CD8-positive, alpha-beta memory T cell (primary cell): ENCODE measurements at places on chromosomes 2 and 18.

DNA sequence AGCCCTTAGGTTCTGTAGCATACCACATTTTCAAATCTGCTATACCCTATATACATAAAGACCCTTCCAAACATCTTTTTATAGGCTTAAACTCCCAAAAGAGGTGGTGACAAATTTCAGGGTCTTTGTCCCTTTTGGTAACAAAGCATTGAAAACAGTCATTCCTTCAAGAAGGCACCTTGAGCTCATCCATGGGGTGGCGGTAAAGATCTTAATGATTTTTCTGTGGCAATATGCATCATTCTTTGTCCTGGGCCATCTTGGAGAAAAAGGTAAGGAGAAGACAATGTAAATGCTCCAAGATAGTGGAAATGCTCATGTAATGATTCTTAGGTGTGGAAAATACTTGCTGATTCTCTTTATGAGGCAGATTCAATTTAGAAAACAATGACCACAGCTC, 890.5 kb downstream of the CNTNAP5 start:
- no peak overlapping the region for H3K4me3 ChIP-seq
- no peaks in the 10 kb centered on the region for H3K4me1 ChIP-seq
- no peaks in the 10 kb centered on the region for H3K36me3 ChIP-seq
- H3K27me3 ChIP-seq = no peaks in the 10 kb centered on the region
- no peak overlapping the region for H3K27ac ChIP-seq

GRCh38 chr2:126975671-126976655, 77.3 kb downstream of the TEX51 start:
- DNase-seq = no peak
- no peak overlapping the region for H3K4me3 ChIP-seq
- H3K4me1 ChIP-seq = no peaks in the 10 kb centered on the region
- no peaks in the 10 kb centered on the region for H3K36me3 ChIP-seq
- no peaks in the 10 kb centered on the region for H3K27me3 ChIP-seq
- H3K27ac ChIP-seq = no peak overlapping the region

GRCh38 chr2:63018439-63018838, 32.2 kb upstream of the OTX1 start:
- H3K27me3 ChIP-seq = no peaks in the 10 kb centered on the region
- H3K4me1 ChIP-seq = no peaks in the 10 kb centered on the region
- DNase-seq = no peak
- H3K27ac ChIP-seq = no peak overlapping the region

DNA sequence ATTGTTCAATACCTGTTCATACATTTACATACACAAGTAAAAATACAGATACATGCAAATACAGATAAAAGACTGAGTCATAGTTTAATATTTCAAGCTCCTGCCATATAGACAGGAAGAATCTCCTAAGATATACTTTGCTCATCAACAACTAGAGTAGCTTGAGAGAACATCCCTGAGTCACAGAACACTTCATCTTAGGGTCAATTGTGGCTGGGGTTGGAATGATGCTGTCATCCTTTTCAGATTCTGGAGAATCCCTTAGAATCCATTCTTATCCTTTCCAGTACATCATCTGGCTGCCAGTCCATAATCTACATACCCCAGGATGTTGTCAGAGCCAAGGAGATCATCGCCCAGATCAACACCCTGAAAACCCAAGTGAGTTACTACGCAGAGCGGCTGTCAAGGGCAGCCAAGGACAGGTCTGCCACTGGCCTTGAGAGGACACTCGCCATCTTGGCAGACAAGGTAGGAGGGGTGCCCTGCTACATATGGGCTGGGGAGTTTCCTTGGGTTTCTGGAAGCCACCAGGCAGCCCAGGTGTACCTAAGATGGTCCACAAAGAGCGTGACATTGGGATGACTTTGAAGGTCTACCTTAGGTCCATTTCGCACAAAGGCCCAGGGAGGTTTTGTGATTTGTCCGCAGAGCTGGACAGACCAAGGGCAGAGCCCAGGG, 55.7 kb downstream of the COA5 start:
- H3K27ac ChIP-seq = no peak overlapping the region
- peaks cover 17% of the 10 kb centered on the region for H3K4me1 ChIP-seq
- H3K27me3 ChIP-seq = no peaks in the 10 kb centered on the region
- peaks cover 77% of the 10 kb centered on the region for H3K36me3 ChIP-seq
- H3K4me3 ChIP-seq = no peak overlapping the region
- DNase-seq = no peak

- H3K27ac ChIP-seq = no peak overlapping the region
- no peak for DNase-seq
- no peaks in the 10 kb centered on the region for H3K36me3 ChIP-seq
- no peaks in the 10 kb centered on the region for H3K27me3 ChIP-seq
- H3K4me1 ChIP-seq = no peaks in the 10 kb centered on the region
- no peak overlapping the region for H3K4me3 ChIP-seq
Measured at GRCh38 chr18:33673689-33674088, 95.7 kb downstream of the ASXL3 start.
